ENCODE measurements at places on chromosomes 12 and 14.
A peak's percentile ranks its signal among the peaks of the same experiment; 100 is the strongest.

GRCh38 chr14:92675421-92675820 lies 73.0 kb downstream of the LGMN start:
- no peak for DNase-seq

- no peak for DNase-seq
Measured at GRCh38 chr14:101963656-101964296, 597 bp upstream of the DYNC1H1 start.

DNA sequence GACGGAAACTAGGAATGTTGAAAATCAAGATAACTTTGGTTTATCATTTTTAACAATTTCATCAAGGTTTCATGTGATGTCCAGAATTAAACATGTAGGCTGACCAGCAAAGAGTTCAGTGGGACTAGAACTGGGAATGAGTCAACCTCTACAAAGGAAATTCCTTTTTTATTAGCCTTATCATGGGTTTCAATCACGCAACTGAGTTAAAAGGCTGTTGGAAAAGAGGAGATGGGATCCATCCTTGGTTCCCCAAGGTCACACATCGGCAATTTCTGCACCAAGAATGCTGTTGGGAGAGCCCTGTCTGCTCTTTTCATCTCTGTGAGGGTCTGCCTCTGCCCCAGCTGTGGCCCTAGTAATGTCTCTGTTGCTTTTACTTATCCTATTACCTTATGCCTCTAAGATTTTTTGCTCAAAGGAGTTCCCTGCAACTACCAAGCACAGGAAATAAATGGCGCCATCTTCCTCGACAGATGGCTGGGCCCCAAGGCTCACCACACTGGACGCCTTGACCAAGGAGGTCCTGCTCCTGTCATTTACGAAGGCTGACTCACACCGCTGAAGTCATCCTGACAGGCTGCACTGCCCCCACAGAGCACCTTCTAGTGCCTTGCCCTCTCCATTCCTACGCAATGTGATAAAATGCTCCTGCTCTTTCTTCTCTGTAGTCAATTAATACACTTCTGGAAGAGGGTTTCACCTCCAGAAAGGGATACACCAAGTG lies 367.4 kb downstream of the GXYLT1 start:
- DNase-seq = no peak

DNA sequence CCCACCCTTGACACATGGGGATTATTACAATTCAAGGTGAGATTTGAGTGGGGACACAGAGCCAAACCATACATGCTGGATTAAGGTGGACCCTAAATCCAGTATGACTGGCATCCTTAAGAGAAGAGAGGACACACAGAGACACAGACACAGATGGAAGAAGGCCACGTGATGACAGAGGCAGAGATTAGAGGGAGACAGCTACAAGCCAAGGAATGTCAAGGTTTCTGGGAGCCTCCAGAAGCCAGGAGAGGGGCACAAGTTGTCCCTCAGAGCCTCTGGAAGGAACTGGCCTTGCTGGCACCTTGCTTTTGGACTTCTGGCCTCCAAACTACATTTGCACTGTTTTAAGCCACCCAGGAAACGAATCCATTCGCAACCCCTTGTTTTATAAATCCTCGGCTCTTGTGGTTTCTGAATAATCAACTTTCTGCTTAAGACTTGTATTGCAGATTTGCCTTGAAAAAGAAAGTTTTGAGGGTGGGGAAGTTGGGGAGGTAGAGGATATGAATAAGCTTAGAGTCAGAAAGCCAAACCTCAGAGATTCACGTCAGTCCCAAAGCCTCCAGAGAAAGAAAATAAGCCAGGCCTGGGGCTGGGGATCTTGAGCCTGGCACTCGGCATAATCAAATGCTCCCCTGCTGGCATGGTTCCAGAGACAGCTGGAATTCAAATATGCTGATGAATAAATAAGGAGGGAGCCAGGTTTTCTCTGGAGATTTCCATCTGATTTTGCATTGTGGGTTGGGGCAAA lies 224.2 kb upstream of the PWP1 start:
- DNase-seq = no peak

GRCh38 chr12:53743266-53744129 lies 8.3 kb downstream of the CISTR start:
- peak; percentile 85 for DNase-seq

GRCh38 chr14:73762375-73762822 lies 48.2 kb upstream of the PNMA1 start:
- DNase-seq = no peak

GRCh38 chr12:13839365-13840336 lies 141.8 kb downstream of the GRIN2B start:
- no peak for DNase-seq

DNA sequence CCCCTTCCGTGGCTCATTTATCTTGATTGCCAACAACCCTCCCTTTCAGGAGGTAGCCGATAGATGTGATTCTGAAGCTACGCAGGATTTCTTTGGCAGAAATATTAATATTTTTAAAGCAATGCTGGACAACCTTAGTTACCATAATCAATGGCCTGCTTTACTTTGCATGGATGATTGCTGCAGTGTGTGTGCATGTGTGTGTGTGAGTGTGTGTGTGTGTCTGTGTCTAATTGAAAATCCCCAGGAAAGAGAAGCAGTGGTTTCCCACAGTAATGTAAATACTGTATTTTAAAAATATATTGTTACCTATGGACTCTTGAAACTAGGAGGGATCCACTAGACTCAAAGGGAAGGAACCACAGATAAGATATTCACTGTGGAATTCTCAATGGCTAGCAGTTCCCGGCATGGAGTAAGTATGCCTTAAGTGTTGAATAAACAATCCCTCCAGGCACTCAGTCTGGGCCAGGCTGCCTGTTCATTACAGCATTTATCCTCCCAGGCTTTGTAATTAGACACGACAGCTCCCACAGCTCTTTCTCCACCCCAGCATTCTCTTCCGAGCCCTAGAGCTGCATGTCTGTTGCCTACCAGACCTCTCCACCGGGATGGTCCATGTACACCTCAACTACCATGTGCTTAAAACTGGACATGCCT lies 22.5 kb upstream of the C14orf132 start:
- DNase-seq = no peak

- DNase-seq = peak; percentile 59
Measured at GRCh38 chr12:53696285-53696654, 20.4 kb upstream of the ATP5MC2 start.

- no peak for DNase-seq
Measured at GRCh38 chr12:52323416-52324152, 2.4 kb upstream of the KRT83 start.

DNA sequence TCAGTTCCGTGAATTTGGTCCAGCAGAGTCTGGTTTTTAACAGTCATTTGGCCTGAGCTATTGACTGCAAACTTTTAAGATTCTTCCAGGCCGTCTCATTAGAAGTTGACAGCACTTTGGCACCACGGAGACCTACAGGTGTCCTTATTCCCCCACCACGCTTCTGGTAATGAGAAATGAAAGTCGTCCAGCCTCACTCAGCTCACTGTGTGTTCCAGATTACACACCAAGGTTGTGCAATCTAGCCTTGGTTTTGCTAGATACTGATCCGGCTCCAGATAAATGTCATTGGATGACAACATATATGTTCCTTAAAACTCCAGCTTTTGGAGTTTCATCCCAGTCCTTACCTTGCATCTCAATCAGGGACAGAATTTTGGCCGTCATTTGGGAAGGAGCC lies 210.4 kb downstream of the CHST11 start:
- no peak for DNase-seq

DNA sequence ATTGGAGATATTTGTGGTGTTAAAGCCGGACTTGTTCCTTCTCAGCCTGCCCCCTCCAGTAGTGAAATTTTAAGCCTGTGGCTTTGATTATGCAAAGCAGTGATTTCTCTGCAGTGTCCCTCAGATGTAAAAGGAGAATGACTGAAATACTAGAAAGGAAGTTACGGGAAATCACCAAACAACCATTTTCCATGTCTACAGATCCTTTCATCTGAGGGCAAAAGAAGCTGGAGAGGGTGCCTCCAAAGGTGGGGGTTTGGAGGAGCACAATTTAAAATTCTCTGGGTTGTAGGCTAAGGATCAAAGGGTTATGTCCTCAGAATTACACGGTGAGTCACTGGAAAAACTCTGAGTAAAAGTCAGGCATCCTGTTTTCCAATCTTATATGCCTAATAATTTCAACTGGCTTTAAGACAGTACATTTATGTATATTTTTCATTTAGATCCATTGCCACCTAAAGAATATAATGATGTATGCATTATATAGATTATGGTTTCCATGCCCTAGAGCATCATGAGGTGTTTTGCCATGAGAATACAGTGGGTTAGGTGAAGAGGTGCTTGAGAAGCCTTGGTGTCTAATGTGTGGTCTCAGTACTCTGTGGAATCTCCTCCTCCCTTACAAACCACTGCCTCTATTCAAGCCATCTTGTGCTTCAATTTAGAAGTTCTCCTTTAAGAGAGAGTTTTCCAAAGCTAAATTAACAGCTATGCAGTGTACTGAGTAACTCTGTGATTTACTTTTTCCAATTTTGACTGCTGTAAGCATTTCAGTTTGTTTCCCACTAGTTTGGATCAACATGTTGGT lies 362.1 kb downstream of the RAD51B start:
- no peak for DNase-seq

- DNase-seq = no peak
Measured at GRCh38 chr12:24113701-24114100, 164.2 kb upstream of the SOX5 start.

- no peak for DNase-seq
Measured at GRCh38 chr14:52640137-52640536, 55.2 kb downstream of the ERO1A start.

DNA sequence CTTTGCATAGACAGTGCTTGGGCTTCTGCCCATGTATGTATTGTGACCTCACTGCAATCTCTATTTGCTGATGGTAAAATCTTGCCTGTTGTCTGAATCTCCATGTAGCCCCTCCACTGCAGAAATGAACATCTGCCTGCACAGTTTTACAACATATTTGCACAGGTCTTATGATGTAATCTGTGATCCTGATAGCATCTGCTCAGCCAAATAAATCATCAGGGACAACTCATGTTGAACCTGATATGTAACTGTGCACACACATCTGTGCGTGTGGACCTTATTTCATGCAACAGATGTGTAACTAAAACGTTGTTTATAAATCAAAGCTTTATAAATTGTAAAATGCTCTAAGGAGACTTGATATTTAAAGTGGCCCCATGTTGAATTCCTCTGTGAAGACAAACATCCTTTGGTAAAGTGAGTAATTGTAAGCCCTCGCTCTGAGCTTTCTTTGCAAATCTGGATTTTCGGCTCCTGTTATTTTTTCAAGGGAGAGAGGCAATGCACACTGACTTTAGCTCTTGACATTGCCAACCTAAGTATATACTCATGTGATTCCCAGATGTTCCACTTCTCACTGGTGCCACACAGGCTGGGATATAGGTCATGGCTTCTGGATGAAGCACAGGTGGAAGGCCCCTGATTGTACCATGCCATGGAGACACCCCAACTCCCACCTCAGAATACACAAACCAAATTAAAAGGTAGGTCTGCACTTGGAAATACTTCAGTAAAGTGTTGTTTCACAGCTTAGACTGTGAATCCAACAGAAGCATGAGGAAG lies 371.3 kb downstream of the GRIN2B start:
- DNase-seq = no peak

- no peak for DNase-seq
Measured at GRCh38 chr14:78142998-78143397, 27.2 kb upstream of the NRXN3 start.

DNA sequence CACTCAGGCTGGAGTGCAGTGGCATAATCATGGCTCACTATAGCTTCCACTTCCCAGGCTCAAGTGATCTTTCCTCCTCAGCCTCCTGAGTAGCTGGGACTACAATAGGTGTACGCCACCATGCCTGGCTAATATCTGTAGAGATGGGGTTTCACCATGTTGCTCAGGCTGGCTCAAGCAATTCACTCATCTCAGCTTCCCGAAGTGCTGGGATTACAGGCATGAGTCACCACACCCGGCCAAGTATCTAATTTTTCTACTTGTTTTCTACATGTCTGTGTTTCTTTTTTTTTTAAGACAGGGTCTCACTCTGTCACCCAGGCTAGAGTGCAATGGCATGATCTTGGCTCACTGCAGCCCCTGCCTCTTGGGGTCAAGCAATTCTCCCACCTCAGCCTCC lies 119.7 kb upstream of the MED13L start:
- no peak for DNase-seq

DNA sequence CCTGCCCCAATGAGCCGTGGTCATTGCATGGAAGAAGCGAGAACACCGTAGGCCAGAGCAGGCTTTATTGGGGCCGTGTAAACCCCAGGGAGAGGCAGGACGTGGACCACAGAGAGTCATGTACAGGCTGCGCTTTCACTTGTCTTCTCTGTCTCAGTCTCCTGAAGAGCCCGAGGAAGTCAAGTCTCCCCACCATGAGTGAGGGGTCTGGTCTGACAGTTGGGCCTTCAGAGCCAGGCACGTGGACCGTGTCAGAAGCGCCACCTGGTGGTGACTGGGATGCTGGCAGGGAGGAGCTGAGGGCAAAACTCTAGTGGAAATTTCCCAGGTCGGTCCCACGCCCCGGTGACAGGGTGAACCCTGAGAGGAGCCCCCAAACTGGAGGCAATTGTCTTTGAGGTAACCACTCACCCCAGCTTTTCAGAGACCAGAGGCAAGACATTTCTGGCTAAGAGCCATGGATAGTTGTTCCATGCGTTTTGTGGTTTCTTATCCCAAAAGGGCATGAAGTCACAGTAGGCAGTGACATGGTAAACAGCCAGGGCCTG lies 17.4 kb downstream of the RPS6KL1 start:
- DNase-seq = peak; percentile 94

- DNase-seq = no peak
Measured at GRCh38 chr14:93859957-93860356, 67.2 kb upstream of the FAM181A start.

GRCh38 chr14:100904307-100905087 lies 975 bp upstream of the RTL1 start:
- peak; percentile 47 for DNase-seq

DNA sequence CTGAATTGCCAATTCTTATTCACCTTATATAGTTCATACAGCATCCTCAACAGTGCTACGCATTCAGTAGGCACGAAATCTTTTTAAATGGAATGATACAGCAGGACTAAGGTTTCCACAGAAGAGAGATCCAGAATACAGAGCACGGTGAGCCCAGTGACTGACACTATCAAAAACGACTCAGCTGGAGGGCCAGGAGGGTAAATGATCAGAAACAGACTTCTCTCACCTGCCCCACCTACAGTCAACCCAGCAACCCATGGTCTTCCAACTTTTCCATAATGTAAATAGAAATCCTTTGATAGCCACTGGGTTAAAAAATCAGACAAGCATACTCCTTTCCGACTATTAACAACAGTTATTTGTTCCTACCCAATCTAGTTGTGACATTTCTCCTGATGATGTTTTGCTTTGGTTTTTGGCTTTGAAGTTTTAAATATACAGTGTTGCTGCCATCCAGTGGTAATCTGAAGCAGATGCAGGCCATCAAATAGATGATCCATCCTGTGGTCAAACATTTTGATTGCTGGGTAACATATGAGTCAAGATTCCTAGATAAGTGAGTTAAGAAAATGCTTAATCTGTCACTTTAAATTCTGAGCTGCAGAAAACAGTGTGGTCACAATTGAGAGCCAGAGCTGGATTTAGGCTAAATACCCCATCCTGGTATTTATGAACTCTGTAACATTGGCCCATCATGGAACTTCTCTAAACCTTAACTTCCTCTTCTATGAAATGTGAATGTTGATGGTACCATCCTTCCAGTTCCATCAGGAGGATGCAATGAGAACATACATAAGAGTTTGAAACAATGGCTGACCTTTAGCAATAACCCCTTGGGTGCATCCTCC lies 42.0 kb downstream of the GPHB5 start:
- no peak for DNase-seq

GRCh38 chr12:64730588-64730969 lies 28.6 kb downstream of the GNS start:
- DNase-seq = no peak

GRCh38 chr12:46521145-46521544 lies 148.6 kb upstream of the SLC38A2 start:
- no peak for DNase-seq

Data from activated CD8-positive, alpha-beta memory T cell treated with anti-CD3 and anti-CD28 coated beads for 24 hours (primary cell).